ENCODE measurements at places on chromosomes 6 and 20.

DNA sequence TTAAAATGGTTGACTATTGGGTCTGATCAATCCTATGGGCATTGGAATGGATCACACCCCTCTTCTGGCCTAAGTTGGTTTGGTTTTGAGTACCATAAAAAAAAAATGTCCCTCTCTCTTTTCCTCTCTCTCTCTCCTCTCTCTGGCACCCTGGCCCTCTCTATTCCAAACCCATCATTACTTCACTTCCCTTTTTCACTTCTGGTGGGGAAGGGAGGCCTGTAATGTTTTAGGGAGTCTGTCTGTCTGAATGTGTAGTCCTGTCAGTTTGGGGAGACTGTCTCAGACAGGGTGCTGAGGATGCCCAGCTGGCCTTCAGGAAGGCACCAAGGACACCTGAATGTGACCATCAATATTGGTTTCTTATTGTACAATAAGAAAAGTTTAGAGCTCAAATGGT, 165.8 kb downstream of the CD24 start:
- DNase-seq = no peak

DNA sequence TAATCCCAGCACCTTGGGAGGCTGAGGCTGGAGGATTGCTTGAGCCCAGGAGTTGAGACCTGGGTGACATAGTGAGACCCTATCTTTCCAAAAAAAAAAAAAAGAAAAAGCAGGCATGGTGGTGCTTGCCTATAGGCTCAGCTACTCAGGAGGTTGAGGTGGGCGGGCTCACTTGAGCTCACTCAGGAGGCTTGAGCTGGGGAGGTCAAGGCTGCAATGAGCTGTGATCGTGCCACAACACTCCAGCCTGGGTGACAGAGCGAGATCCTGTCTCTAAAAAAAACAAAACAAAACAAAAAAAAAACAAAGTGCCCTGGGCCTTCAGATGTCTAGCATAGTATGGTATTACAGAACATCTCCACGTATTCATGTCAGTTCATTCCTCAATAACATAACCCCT, 42.9 kb downstream of the ZFAND3 start:
- DNase-seq = no peak

- DNase-seq = no peak
Measured at GRCh38 chr6:166471797-166472260, 89.1 kb upstream of the MPC1 start.

GRCh38 chr6:158660333-158660754, 10.5 kb downstream of the SYTL3 start:
- peak; percentile 51 for DNase-seq

GRCh38 chr6:155223646-155224451, 40.0 kb upstream of the CLDN20 start:
- DNase-seq = peak; percentile 71

GRCh38 chr6:10617008-10617696, 77.3 kb downstream of the C6orf52 start:
- no peak for DNase-seq

DNA sequence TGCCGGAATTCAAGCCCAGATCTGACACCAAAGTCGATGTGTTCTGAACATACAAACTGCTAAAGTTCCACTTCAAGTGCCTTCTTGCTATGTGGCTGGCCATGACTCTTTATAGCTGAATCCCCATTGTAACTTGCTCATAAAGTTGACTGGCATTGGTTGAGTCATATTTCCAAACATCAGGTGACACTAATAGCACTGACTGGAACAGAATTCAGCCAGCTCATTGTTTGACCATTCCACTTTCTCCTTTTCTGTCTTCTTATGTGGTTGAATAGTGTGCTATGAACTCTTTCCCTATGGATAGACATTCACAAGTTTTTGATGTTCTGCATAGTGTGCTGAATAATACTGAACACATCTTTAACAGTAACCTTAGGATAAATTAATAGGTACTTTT, 266.2 kb upstream of the ZFP64 start:
- DNase-seq = no peak
